KBM-7 (cell line): ENCODE measurements at places on chromosomes 3 and 15.

GRCh38 chr3:127457094-127457475 lies 133.4 kb downstream of the TPRA1 start:
- no peak for DNase-seq

DNA sequence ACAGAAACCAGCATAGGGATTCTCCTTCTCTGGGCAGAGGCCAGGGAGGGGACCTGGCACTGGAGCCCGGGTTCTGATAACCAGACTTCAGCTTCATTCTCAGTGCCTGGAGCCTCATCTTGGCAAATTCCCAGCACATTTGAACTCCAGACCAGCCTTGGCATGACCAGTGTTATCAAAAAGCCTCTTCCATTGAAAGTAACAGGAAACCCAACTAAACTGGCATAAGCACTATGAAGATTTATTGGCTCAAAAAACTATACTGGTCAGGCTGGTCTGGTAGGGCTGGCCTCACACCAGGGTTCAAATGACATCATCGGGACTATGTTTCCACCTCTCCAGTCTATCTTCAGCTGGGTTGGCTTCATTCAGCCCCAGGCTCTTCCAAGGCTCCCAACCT lies 48.1 kb upstream of the THUMPD3 start:
- no peak for DNase-seq

DNA sequence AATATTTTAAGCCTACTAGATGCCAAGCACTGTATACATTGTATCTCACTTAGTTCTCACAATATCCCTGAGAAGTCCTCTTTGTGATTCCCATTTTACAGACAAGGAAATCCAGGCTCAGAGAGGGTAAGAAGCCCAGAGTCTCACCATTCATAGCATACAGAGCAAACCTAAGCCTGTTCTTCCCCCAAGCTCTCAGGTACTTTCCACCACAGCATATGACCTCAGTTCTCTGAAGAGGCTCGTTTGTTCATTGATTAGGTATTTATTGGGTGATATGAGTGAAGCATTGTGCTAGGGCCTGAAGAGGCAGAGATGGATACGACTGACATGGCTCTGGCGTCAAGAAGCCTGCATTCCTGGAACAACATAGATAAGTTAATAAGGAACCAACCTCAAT lies 310.9 kb upstream of the UMPS start:
- DNase-seq: no peak

DNA sequence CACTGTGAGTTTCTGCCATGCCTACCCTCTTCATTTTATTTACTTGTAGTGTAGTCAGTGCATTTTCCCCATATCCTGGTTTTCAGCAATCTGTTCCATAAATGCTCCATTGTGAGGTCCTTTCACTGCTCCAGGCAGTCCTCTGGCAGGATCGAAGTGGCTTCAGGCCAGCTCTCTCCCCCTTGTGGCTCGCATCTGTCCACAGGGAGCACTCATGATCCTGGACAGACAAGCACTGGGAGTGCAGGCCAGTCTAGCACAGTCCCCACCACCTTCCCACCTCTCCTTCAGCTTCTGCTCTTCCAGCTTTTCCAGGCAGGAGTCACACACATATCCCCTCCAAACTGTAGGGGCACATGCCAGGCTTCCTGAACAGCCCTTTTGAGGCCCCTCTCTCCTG lies 173.6 kb downstream of the PPM1L start:
- no peak for DNase-seq

DNA sequence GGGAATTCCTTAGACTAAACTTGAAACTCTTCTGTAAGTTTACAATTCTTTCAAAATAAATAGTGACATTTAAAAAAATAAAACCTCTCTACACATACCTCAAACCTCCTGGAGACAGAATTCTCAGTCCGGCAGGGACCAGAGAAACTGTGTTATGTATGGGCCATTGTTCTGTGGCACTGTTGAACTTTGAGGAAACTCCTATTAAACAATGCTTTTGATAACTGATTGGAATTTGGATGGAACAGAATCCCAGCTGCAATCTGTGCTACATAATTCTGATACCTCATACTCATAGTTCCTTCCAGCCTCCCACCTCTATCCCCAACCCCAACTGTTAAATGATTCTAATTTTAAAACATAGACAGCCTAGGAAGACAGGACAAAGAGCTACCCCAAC lies 85.0 kb downstream of the TM4SF4 start:
- DNase-seq: no peak

- no peak for DNase-seq
Measured at GRCh38 chr15:67607329-67607728, 64.8 kb downstream of the MAP2K5 start.

DNA sequence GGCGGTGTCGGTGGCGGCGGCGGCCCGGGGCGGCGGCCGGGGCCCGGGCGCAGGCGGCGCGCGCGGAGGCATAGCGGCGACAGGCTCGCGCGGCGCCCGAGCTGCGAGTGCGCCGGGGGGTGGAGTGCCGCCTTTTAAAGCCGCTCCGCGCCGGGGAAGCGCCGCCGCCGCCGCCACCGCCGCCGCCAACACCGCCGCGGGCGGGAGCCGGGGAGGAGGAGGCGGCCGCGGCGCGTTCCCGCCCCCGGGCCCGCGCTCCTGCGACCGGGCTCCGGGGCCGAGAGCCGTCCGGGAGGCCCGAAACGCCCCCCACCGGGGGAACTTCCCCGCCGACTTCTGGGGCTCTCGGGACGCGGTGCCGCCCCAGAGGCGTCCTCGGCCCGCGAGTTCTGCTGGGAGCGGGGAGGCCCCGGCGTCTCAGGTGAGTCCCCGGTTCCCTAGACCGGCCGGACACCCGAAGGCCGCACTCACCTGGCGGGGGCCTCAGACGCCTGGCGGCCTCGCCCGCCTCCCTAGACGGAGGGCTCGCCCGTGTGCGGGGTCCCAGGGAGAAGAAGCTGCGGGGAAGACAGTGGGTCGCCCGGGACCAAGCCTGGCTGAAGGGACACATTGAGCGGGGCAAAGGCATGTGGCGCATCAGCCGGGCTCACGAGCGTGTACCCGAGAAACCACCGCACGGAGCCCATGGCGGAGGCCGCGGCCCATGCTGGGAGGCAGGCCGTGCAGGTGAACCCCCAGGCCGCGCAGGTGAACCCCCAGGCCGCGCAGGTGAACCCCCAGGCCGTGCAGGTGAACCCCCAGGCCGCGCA lies at the start of gene PCSK6:
Gene PCSK6, minus strand, starts transcription at position 109 of the 809 bp plus-strand sequence. Its CDS starts 37 bp downstream, at position 72.
- no peak for DNase-seq

GRCh38 chr3:125478326-125478725 lies 41.7 kb downstream of the SNX4 start:
- DNase-seq: no peak

DNA sequence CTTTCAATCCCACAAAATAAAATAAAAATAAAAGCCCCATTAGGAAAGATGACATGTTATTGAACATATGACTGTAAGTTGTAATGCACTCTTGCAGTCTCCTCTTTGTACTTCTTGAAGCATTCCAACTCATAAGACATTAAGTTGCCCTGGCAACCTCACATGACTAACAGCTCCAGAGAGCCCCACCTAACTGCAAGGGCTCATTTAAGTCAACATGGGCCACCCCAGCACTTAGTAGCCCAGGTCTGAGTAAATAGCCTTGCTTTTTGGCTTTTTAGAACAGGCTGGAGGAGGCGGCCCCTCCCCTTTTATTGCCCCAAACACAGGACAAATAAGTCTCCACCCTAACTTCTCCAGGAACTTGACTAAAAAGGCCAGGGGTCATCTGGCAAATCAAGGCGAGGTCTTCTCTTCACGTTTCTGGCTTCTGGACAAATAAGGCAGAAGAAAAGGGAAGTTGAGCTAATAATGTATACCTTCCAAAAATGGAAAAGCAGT lies 135.1 kb downstream of the TMCO5A start:
- peak; percentile 18 for DNase-seq

DNA sequence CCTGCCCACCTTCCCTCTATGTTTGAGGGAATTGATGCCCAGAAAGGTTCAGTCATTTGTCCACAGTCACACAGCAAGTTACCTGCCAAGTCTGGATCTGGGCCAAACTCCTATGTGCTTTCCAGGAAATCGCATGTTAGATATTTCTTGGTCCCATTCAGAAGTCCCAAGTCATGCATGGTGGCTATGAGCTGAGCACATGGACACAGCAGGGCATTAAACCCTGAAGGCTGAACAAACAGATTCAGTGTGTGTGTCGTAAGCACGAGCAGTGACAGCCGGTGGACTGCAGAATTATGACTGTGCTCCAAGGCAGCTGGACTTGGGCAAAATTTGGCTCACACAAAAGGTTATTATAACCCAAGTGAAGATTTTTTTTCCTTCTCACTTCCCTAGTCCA lies 11.4 kb upstream of the SLC6A6 start:
- DNase-seq: no peak

DNA sequence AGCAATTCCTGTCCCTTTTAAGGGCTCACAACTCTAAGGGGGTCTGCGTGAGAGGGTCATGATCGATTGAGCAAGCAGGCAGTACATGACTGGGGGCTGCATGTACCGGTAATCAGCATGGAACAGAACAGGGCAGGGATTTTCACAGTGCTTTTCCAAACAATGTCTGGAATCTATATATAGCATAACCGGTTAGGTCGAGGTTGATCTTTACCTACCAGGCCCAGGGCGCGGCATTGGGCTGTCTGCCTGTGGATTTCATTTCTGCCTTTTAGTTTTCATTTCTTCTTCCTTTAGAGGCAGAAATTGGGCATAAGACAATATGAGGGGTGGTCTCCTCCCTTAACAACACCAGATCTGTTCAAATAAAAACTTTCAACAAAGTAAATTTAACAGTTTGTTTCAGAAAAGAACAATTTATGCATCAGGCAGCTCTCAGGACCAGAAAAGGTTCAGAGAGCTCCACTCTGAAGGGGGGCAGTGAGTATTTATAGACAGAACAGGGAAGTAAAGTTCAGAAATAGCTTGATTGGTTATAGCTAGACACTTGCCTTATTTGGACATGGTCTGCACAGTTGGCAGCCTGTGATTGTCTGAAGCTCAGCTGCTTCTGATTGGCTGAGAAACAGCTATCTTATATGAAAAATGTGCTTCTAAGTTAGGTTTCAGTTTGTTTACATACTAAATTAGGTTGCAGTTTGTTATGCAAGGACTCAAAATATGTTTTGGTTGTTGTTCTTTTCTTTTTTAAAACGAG lies 17.2 kb upstream of the B4GALT4 start:
- DNase-seq: peak; percentile 29

DNA sequence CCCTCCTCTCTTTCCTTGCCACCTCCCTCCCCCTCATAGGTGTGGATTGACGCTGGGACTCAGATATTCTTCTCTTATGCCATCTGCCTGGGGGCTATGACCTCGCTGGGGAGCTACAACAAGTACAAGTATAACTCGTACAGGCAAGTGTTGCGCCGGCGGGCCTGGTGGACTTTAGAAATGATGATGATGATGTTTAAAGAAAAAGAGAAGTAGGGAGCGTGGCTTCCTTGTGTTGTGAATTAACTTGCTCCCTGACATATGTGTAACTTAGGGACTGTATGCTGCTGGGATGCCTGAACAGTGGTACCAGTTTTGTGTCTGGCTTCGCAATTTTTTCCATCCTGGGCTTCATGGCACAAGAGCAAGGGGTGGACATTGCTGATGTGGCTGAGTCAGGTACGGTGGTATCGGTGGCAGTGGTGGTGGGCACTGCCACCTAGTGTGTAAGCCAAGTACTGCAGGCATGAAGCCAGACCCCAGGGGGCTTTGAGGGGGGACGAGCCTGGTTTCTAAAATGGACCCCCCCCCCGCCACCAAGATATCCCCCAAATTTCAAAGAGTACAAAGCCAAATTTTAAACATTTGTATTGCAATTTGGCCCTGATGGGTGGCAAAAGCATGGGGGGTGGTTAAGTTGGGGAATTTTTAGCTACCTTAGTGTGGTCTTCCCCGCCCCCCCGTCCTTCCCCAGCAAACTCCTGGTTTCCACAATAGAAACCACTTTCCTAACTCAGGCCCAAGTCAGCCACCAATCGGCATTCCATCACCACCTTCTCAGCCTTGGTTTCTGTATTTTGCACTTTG lies 65.6 kb downstream of the SLC6A6 start:
- peak; percentile 46 for DNase-seq

- DNase-seq: no peak
Measured at GRCh38 chr15:77180757-77181156, 109.8 kb upstream of the TSPAN3 start.

GRCh38 chr3:105877336-105877910 lies 8.6 kb upstream of the CBLB start:
- peak; percentile 7 for DNase-seq

- DNase-seq: no peak
Measured at GRCh38 chr15:46872981-46873330, 844.3 kb upstream of the SEMA6D start.

DNA sequence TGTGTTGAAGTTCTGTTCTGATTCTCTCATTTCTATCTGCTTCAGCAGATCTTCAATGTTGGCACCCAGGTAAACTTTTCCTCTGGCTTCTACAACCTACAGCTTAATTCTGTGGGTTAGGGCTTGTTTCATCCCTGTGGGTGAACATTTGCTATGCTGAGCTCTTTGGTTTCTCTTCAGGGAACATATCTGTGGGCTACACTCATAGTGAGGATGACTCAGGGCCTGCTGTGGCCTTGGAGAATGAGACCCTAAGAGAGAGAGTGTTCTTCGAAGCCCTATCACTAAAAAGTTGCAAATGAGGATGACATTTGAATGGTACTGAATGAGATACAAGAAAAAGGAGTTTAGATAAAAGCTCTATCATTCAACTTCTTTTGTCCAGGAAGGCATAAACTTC lies 346.2 kb upstream of the CBLB start:
- DNase-seq: no peak

DNA sequence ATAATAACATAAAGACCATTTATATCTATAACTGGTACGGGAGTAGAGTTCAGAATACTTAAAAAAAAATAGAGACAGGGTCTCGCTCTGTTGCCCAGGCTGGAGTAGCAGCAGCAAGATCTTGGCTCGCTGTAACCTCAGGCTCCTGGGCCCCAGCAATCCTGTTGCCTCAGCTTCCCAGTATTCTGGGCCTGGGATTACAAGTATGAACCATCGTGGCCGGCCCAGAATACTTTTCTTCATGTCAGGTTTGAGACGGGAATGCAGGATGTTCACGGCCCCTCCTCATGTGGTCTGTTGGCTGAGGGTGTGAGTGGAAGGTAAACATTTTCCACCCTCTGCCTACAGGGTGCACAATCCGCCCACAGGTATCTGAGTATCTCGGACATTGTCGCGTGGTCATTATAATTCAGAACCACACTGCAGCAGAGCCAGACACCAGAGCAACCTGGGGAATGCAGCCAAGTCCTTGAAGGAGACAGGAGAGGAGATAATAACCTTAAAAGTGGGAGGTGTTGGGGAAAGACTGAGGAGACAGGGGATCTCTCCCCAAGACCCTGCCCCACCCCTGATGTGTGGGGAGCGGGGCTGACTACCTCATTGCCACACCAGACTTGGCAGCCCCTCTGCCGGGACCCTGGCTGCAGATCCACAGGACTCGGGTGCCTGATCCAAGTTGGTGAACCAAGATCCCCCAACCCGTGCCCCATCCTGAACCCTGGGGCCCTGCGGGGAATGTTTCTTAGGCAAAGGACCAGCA lies 106.8 kb downstream of the ADCY5 start:
- DNase-seq: no peak
